ENCODE measurements at places on chromosomes 12 and 14.

- DNase-seq, result no peak
Observed at GRCh38 chr12:96257550-96258103, 63.5 kb downstream of the ELK3 start.

DNA sequence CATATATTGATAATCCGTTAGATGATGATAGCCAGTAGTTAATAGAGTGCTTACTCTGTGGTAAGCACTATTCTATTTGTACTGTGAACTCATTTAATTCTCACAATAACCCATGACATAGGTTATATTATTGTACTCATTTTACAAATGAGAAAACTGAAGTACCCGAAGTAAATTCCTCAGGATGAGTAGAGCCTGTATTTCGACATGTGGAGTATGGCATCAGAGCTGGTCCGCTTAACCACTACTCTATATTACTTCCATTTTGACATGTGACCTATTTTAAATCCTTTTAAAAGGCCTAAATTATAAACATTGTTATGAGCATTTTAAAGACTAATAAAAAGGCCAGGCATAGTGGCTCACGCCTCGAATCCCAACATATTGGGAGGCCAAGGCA, 8.0 kb upstream of the RAP1B start:
- no peak for DNase-seq

- DNase-seq, result no peak
Observed at GRCh38 chr14:76866456-76866855, 40.2 kb downstream of the LRRC74A start.

- no peak for DNase-seq
Observed at GRCh38 chr12:105459760-105460330, 129.4 kb downstream of the C12orf75 start.

GRCh38 chr12:120872487-120872886, 31.7 kb downstream of the SPPL3 start:
- no peak for DNase-seq

- no peak for DNase-seq
Observed at GRCh38 chr14:104801520-104802393, 856 bp downstream of the ZBTB42 start.

DNA sequence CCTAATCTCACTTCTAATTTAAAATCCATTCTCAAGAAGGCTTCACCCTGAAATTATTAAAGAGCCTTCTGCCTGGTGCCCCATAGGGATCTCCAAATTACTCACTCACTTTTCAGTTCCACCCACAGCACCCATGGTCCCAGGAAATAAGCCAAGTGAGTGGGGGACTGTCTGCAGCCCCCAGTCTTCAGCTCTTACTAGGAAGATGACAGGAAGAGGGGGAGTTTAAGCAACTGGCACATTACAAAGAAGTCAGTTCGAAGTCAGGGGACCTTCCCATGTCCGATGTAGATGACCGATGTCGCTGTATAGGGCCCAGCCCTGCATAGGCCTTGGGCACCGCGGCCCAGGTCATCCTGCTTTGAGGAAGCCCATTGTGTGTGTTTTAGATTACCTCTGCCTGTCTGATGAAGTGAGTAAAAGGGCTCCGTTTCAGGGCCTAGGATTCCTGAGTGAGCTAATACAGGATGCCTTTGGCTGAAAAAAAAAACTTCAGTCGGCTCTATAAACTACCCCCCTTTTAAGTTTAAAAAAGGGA, 1.9 kb downstream of the ACTN1 start:
- no peak for DNase-seq

DNA sequence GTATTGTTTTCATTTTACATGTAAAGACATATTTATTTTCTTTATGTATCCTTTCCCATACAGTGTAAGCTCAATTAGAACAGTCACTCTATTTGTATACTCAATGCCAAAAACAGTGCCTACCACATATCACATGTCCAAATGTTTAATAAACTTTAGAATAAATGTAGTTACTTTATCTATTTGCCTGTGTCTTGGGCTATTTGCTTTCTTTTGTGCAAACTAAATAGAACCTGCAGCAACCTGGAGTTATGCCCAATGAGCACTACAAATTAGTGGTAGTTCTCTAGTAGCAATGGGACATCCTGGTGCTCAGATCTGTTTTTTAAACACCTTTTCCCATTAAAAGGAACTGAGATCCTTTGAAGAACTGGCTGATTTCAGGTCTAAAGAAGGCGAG, 186.7 kb downstream of the PPFIA2 start:
- no peak for DNase-seq

- no peak for DNase-seq
Observed at GRCh38 chr12:92041742-92042141, 103.9 kb downstream of the BTG1 start.

DNA sequence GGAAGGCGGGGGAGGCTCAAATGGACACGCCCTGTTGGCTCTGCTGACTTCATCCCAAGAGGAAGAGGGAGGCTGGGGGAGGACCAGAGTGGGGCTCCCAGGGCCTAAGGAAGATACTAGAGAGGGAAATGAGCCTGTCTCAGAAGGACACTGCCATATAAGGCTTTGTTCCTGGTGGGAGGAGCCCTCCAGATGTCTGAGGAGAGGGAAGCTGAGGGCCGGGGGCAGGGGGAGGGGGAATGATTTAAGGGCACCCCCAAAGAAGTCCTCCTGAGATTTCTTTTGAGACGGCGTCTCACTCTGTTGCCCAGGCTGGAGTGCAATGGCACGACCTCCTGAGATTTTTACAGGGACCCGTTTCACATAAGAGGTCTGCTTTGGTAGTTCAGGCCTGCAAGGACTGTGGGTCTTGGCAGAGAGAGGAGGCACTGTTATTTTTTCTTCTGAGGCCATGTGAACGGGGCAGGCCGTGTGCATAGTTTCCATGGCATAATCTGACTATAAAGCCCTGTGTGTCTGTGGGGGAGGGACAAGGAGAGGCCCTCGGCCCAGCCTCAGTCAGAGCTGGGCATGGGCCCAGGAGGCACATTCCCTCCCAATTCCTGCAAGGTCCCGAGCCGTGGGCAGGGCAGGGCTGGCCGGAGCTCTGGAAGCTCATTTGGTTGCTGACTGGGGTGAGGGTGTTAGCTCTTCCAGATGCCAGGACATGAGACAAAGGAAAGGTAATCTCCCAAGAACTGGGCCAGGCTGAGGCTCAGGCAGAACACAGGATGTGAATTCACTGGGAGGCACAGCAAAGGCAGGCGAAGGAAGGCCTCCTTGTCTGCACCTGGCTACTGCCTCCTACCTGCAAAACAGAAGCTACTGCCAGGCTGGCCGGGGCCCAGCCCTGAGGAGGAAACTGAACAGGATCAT, 22.2 kb upstream of the PLEKHG3 start:
- DNase-seq, result no peak

GRCh38 chr12:71552728-71553501, 110.7 kb downstream of the ZFC3H1 start:
- no peak for DNase-seq

GRCh38 chr12:107547389-107547788, 138.2 kb upstream of the PWP1 start:
- no peak for DNase-seq

- DNase-seq, result no peak
Observed at GRCh38 chr12:104109446-104110271, 28.4 kb downstream of the NFYB start.

- no peak for DNase-seq
Observed at GRCh38 chr14:66043921-66044320, 442.2 kb upstream of the CCDC196 start.

DNA sequence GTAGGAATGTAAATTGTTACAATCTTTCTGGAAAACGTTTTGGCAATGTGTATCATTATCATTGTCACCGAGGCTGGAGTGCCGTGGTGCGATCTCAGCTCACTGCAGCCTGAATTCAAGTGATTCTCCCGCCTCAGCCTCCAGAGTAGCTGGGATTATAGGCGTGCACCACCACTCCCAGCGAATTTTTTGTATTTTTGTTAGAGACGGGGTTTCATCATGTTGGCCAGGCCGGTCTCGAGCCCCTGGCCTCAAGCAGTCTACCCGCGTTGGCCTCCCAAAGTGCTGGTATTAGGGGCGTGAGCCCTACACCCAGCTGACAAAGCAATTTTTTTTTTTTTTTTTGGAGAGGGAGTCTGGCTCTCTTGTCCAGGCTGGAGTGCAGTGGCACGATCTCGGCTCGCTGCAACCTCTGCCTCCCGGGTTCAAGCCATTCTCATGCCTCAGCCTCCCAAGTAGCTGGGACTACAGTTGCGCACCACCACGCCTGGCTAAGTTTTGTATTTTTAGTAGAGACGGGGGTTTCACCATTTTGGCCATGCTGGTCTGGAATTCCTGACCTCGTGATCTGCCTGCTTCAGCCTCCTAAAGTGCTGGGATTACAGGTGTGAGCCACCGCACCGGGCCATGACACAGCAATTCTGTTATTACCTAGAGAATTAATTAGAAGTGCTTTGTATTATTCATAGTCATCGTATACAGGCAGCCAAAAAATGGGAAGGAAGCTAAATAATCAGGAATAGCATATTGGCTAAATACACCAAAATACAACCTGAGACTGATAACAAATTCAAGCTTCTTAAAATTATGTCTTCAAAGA, 1.2 kb downstream of the ACTR6 start:
- no peak for DNase-seq

GRCh38 chr12:131454418-131455217, 256.3 kb upstream of the SFSWAP start:
- no peak for DNase-seq

- DNase-seq, result no peak
Observed at GRCh38 chr12:101557094-101557493, 37.7 kb upstream of the MYBPC1 start.

DNA sequence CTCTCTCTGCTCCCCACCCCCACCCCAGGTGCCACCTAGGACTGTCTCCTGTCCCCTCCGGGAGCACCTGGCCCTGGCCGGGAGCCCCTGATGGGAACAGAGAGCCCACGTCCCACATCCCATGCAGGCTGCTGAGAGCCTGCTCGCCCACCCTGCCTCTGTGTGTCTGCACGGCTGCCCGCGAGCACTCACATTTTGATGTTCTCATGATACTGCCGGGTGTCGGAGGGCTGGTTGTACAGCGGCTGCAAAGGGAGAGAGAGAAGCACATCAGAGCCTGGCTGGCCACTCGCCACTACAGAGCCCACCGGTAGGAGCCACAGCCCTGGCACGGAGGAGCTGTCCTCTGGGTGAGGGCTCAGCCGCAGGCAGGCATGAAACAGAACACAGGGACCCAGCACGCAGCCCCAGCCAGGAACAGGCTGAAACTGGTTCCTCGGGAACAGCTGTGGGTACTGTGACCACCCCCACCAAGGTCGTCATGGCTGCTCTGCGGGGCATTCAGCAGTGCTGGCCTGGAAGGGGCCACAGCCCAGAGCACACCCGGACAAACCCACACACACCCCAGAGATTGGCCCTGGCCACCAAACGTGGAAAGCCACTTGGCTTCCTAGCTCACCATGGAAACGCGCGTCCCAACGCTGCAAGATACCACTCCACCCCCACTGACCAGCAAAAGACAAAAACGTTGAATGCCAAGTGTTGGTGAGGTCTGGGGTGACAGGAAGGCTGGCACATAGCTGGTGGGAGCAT, 117.6 kb downstream of the NCOR2 start:
- DNase-seq, result no peak

- no peak for DNase-seq
Observed at GRCh38 chr12:20601668-20602280, 93.4 kb upstream of the SLCO1C1 start.

DNA sequence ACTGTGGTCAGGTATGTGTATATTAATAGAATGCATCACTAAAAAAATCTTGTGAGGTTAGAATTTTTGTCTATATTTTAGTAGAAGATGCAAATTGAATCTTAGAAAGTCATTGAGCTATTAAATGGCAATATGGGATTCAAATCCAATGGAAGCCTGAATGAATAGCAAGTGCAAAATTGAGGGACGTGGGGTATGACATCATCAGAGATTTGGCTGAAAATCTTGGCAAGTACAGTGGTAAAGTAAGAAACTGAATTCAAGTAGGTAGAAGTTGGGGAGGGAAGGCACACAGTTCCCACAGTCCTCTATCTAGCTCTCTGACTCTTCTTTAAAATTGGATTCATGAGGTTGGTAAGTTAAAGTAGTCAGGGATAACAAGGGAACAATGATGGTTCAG, 97.4 kb upstream of the SSTR1 start:
- DNase-seq, result no peak

- DNase-seq, result no peak
Observed at GRCh38 chr14:51554953-51555352, 96.8 kb upstream of the FRMD6 start.

DNA sequence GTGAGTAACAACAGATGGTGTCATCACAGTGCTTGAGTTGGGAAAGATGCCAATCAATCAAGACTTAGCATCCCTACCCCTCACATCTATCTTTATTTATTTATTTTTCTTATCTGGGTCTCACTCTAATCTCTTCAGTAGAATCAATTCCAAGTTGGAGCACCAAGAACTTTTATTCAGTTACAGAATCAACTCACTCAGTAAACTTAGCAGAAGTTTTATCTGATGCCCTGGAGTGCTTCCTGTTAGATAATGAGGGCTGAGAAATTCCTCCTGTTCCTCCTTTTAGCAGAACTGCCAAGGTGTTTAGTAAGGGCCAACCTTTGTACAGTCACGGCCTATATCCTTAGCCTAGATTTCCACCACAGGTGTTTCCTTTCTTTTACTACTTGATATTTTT, 11.3 kb upstream of the SLC5A8 start:
- no peak for DNase-seq

- DNase-seq, result no peak
Observed at GRCh38 chr12:1660304-1661187, 30.3 kb upstream of the ADIPOR2 start.

DNA sequence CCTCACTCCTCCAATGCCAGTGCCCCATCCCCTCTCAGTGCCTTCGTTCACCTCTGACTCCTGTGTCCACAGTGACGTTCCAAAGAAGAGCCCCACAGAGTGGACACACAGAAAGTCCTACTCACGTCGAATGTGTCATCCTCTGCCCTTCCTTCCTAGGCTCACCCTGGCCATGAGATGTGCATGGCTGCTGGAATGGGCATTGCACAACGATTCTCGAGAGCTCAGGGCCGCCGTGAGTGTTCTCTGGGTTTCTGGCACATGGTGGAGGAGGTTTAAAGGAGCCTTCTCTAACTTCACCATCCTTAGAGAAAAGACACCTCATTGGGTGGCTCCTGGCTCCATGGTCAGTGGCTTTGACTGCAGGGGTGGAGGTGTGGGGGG, 12.8 kb upstream of the CEP170B start:
- no peak for DNase-seq

- no peak for DNase-seq
Observed at GRCh38 chr12:104305349-104305748, 1.8 kb downstream of the EID3 start.

GRCh38 chr12:52794479-52795331, 1.2 kb downstream of the KRT3 start:
- DNase-seq, result no peak

DNA sequence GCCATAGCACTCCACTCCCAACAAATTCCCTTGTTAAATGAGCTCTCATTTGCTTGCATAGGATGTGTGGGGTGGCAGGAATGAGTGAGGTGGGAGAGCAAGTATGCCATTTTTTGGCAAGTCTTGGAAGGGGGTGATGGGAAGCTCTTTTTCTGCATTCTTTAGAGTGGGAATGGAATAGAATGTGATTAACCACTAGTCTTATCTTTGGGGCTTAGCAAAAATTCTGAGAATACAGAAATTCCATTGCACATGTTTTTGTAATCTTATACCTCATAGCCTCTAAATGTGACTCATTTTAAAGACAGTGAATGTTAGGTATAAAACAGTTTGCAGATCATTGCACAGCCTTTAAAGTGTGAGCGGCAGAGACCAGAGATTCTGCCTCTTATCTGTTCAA, 28.4 kb upstream of the NEDD1 start:
- DNase-seq, result no peak

Data from stimulated activated CD8-positive, alpha-beta memory T cell treated with anti-CD3 and anti-CD28 coated beads, Interleukin-15, amount 100 ng/mL, for 24 hours (primary cell).